ENCODE measurements at places on chromosomes 6 and 20.

DNA sequence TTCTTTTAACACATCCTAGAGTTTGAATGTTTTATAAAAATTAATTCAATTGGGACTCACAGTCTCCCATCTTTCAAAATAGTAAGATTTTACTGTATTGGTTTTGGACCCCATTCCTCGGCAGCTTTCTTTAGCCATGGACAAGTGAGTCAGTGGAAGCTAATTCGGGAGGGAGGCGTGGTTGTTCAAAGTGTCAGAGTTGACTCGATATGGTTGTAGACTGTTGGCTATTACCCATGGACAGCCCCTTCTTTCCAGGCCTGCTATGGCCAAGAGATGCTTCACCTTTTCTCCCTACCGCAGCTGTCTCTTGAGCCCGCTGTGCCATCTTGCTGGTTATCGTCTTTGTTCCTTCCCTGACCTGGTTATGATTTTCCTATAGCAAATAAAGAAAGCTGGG, 243.0 kb downstream of the CD83 start:
- no peak for DNase-seq

DNA sequence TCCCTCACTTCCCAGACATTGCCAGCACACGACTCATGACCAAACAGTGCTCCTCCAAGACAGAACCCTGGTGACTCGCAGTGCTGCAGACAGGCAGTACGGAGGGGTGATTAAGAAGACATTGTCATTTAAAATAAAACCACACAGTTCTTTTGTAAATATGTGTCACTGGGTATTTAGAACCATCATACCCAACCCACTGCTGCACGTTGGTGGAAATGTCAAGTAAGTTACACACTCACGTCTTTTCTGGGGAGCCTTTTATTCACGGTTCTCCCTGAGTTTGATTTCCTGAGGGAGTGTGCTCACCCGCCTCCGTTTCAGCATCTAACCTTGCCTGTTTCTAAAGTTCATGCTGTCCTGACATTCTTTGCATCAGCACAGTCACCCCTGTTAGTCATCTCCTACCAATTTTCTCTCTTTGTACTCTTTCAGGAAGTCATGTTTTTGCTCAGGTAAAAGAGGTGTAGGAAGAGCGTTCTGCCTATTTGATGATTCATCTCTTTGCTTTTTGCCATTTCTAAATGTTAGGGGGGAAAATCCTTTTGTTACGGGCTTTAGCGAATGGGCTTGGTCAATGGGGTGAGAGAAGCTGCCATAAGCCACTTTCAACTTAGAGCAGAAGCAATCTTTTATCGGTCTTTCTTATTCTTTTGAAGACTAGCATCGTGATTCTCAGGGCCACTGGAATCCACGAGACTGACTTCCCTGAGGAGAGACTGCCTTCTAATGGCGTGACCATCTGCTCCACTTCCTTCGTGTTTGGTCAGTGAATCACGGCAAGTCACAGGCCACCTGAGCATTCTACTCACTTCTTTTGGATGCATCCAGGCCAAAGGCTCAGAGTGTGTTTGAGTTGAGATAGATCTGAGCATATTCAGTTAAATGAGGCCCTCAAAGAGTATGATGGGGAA, 512.8 kb upstream of the JARID2 start:
- no peak for DNase-seq

DNA sequence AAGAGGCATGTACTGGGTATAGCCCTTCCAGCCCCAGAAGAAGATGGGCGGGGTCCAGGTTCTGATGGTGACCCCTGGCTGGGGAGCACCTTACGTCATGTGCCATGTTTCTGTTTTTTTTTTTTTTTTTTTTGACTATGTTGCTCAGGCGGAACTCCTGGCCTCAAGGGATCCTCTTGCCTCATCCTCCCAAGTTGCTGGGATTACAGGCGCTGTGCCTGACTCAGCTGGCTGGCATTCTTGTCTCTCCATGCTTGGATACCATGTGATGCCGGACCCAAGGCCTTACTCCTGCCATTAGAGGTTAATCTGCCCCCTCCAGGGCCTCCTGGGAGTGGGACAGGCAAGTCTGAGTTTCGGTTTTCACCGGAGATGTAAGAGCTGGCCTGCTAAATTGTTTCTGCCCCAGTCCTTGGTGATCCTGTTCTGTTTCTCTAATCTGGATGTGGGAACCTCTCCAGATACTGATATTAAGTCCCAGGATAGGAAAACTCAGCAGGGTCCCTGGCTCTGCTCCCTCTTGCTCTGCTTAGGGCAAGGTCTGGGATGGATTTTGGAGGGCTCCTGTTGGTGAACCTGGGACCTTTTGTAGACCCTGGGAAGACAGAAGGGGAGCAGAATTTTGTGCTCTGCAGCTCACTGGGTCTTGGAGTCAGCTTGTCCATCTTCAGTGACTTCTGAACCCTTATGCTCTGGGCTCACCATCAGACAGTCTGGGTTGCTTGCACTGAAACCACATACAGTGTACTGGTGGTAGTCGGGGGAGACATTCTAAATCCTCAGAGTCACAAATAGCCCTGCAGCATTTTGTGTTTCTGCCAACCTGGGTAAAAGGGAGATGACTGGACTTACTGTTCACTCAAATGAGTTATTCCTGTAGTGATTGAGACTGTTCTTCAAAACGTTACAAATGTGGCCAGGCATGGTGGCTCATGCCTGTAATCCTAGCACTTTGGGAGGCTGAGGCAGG, 45.1 kb downstream of the PTK7 start:
- DNase-seq: peak; percentile 7

DNA sequence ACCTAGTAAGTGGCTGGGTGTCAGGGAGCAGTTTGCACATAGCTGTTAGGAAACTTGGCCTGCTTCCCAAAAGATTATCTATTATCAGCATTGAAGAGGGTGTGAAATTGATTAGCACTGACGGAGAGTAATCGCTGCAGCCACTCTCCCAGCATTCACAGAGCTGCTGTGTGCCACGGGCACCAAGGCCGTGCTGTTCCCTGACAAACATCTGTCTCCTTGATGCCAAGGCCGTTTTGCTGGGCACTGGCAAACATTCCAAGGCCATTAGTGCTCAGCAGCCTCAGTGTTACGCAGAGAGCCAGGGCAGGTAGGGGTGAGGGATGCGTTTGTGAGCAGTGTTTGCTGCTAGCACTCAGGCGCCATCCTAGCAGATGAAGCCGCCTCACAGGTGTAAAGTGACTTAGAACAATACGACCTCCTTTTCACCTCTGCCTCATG, 57.7 kb upstream of the VSTM2L start:
- peak; percentile 37 for DNase-seq

GRCh38 chr6:83057705-83058321, 7.8 kb downstream of the UBE3D start:
- DNase-seq: peak; percentile 33

DNA sequence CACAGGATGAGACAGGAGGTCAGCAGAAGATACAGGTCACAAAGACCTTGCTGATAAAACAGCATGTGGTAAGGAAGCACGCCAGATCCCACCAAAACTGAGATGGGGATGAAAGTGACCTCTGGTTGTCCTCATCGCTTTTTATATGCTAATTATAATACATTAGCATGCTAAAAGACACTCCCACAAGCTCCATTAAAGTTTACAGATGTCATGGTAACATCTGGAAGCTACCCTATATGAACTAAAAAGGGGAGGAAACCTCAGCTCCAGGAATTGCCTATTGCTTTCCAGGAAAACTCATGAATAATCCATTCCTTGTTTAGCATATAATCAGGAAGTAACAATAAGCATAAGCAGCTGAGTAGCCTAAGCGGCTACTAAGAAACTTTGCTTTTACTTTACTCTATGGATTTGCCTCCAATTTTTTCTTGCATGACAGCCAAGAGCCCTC, 8.4 kb upstream of the RIN2 start:
- DNase-seq: no peak

GRCh38 chr6:105893741-105894140, 192.4 kb upstream of the PRDM1 start:
- no peak for DNase-seq

DNA sequence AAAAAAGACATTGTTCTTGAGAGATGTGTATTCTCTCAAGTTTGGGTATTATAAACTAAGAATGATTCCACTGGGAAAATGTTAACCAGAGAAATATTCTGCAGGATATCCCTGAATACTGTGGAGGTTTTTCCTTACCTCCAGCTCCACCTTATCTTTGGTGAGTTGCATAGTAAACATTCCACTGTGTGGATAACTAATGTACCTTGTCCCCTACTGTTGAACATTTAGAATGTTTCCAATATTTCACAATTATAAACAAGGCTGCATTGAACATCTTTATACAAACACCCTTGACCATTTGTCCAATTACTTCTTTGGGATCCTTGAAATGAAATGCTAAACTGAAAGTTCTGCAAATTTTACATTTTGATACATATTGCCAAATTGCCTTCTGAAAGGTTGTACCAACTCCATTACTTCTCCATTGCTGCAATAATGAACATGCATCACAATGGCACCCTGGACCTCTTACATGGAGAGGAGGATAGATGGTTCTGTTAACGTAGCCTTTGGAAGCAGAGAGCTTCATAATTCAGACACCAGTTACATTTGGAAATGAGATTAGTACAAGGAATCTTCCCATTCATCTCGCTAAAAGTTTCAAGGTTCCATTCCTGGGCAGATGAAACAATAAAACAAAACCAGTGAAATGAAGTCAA, 35.0 kb upstream of the STK35 start:
- DNase-seq: no peak
